ENCODE measurements at places on chromosomes 3 and 15.

DNA sequence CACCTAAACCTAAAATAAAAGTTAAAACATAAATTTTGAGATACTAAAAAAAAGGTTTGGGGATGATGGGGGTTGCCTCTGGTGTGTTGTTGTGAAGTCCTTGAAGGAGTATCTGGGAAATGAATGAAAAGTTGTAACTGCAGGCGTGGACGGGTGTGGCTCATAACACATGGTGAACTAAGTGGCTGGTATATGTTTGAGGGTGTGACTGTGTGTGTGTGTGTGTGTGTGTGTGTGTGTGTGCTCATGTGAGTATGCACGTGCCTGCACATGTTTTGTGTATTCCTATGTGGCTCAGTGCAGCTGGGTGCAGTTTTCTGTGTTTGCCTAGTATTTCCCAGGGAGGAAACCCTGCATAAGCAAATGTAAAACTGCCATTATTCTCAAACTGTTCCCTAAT is 229.9 kb upstream of the TRIM42 start:
- H3K36me3 ChIP-seq: no peaks in the 10 kb centered on the region
- no peak overlapping the region for H3K4me3 ChIP-seq
- H3K27me3 ChIP-seq: no peaks in the 10 kb centered on the region
- H3K27ac ChIP-seq: no peak overlapping the region

DNA sequence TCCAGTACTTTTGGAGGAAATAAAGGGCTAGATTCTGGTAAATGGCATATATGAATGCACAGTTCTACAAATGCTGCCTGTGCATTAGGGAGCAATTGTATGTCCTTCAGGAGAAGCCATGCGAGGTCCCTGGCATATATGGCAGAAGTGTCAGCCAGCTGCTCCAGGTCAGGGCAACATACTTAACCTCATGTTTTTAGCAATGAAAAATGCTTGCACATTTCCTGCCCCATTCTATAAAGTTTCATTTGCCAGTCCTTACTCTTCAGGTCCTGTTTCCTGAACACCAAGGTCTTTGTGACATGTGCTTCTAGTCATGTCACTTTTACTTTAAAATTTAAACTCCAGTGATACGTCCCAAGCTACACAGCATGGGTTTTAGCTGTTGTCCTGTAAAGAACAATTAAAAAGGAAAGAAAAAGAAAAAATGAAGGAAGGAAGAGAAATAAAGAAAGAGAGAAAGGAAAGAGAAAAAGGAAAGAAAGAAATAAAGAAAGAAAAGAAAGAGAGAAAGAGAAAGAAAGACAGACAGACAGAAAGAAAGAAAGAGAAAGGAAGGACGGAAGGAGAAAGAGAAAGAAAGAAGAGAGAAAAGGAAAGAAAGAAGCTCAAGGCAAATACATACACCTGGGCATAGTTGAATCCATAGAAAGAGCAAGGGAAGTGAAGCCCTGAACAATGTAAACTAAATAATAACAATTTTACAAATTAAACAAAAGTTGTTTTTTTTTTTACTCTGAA is 20.1 kb upstream of the PTX3 start:
- H3K4me1 ChIP-seq: peaks cover 4% of the 10 kb centered on the region
- H3K4me3 ChIP-seq: no peak overlapping the region
- H3K27me3 ChIP-seq: no peaks in the 10 kb centered on the region
- DNase-seq: no peak
- H3K36me3 ChIP-seq: peaks cover 3% of the 10 kb centered on the region
- H3K27ac ChIP-seq: no peak overlapping the region

DNA sequence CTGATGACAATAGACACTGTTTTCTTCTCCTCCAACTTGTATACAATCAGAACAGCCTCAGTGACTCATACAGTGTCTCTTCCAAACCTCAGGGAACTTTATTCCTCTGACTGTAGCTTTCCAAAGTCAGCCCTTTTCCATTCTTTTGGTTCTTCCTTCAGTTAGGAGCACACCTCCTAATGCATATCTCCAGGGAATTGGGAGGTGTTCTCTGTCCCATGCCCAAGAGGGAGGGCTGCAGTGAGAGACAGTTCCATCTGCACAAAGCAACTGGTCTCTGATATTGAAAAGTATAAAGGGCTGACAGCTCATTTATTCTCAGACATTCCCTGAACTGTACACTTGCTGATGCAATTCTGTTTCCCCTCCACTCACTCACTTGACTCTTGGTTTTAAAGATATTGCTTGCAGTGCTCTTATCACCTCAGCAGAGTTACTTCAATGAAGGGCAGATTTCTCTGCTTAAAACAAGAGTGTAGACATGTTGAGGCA is 337.8 kb upstream of the TBC1D5 start:
- no peak overlapping the region for H3K27ac ChIP-seq
- H3K4me1 ChIP-seq: no peaks in the 10 kb centered on the region
- no peak for DNase-seq

GRCh38 chr3:58679974-58680666 is 13.5 kb upstream of the FAM3D start:
- no peak overlapping the region for H3K4me3 ChIP-seq
- H3K36me3 ChIP-seq: peaks cover 20% of the 10 kb centered on the region
- H3K27ac ChIP-seq: no peak overlapping the region
- H3K4me1 ChIP-seq: peaks cover 5% of the 10 kb centered on the region

GRCh38 chr3:65483480-65483879 is 555.2 kb downstream of the MAGI1 start:
- H3K27me3 ChIP-seq: no peaks in the 10 kb centered on the region
- H3K4me1 ChIP-seq: peaks cover 57% of the 10 kb centered on the region
- no peaks in the 10 kb centered on the region for H3K36me3 ChIP-seq
- DNase-seq: no peak
- H3K27ac ChIP-seq: peak overlapping the region; percentile 14

- no peaks in the 10 kb centered on the region for H3K27me3 ChIP-seq
- no peak overlapping the region for H3K4me3 ChIP-seq
- no peak for DNase-seq
Observed at GRCh38 chr3:114079761-114080160, 23.2 kb downstream of the QTRT2 start.

GRCh38 chr3:18250991-18251390 is 174.1 kb downstream of the SATB1 start:
- no peaks in the 10 kb centered on the region for H3K27me3 ChIP-seq
- H3K4me3 ChIP-seq: no peak overlapping the region
- H3K27ac ChIP-seq: no peak overlapping the region
- peaks cover 29% of the 10 kb centered on the region for H3K4me1 ChIP-seq
- peaks cover 2% of the 10 kb centered on the region for H3K36me3 ChIP-seq

DNA sequence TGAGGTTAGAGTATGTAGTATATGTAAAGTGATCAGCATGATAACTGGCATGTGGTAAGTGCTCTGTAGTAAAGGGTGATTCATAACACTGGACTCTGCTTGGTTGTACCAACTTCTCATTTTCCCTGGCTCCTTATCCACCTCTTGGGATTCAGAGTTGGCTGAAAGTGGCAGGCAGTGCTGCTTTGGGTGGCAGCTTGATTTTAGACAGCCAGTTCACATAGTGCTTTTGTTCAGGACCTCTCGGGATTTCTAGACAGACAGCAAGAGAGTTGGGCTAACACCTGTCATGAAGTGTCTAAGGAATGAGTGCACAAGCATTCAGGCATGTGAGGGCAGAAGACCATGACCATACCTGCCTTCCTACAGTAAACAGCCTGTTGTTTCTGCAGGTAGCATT is 69.0 kb downstream of the RBM6 start:
- peaks cover 10% of the 10 kb centered on the region for H3K36me3 ChIP-seq
- DNase-seq: no peak
- no peak overlapping the region for H3K4me3 ChIP-seq
- H3K4me1 ChIP-seq: peaks cover 3% of the 10 kb centered on the region

- H3K4me1 ChIP-seq: peaks cover 3% of the 10 kb centered on the region
- no peak overlapping the region for H3K4me3 ChIP-seq
- no peak overlapping the region for H3K27ac ChIP-seq
- no peaks in the 10 kb centered on the region for H3K36me3 ChIP-seq
- no peak for DNase-seq
Observed at GRCh38 chr3:152737021-152737908, 97.7 kb upstream of the P2RY1 start.

GRCh38 chr3:147895509-147895908 is 486.3 kb downstream of the ZIC1 start:
- no peaks in the 10 kb centered on the region for H3K4me1 ChIP-seq
- no peak overlapping the region for H3K27ac ChIP-seq
- peaks cover 2% of the 10 kb centered on the region for H3K36me3 ChIP-seq
- H3K4me3 ChIP-seq: no peak overlapping the region

GRCh38 chr3:42746455-42747450 is 26.3 kb downstream of the CCDC13 start:
- DNase-seq: no peak
- H3K4me1 ChIP-seq: no peaks in the 10 kb centered on the region
- no peaks in the 10 kb centered on the region for H3K36me3 ChIP-seq
- no peak overlapping the region for H3K27ac ChIP-seq

DNA sequence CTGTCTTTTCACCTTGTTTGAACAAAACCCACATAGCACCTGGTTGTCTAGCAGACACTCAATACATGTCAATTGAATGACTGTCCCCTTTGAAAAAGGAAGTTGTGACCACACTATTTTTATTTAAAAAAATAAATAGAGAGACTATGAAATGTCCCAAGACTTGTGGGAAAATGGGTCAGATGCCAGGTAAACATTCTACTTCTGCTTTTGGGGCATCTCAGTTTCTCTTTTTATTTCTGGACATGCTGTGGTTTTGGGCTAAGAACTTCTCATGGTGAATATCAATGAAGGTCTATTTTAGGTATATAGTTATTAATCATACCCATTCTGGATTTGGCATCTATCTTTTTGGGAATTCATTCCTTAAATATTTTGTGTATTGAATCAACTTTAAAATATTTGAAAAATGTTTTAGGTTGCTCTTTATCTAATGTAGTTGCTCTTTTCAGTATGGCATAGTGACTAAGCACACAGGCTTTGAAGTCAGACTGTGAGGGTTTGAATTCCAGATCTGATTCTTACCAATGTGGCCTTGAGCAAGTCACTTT is 4.4 kb downstream of the TMEM45A start:
- peaks cover 11% of the 10 kb centered on the region for H3K4me1 ChIP-seq
- no peak overlapping the region for H3K4me3 ChIP-seq
- no peak for DNase-seq

DNA sequence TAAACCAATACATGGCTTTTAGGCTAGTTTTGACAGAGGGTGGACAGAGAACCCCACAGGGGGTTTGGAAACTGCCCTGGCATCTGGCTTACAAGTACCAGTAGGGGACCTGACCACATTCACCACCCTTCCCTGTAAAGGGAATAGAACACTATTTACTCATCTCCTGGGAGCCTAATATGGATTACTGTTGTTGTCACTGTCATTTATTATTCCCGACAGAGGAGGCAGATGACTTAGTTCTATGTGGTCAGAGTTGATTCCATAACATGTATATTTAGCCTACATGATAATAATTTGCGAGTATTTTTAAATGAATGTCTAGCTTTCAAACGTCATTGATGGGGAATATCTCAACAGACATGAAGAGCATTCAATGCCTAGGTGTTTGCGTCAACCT is 15.9 kb downstream of the ZBTB38 start:
- H3K4me3 ChIP-seq: no peak overlapping the region
- H3K4me1 ChIP-seq: peaks cover 29% of the 10 kb centered on the region
- no peak overlapping the region for H3K27ac ChIP-seq
- H3K36me3 ChIP-seq: peaks cover 7% of the 10 kb centered on the region
- no peaks in the 10 kb centered on the region for H3K27me3 ChIP-seq

- DNase-seq: no peak
- no peak overlapping the region for H3K4me3 ChIP-seq
- H3K4me1 ChIP-seq: no peaks in the 10 kb centered on the region
- H3K27me3 ChIP-seq: no peaks in the 10 kb centered on the region
- no peak overlapping the region for H3K27ac ChIP-seq
- no peaks in the 10 kb centered on the region for H3K36me3 ChIP-seq
Observed at GRCh38 chr3:150170852-150171520, 200.3 kb upstream of the PFN2 start.

- no peak overlapping the region for H3K4me3 ChIP-seq
- H3K36me3 ChIP-seq: peaks cover 19% of the 10 kb centered on the region
- H3K27ac ChIP-seq: no peak overlapping the region
- H3K4me1 ChIP-seq: no peaks in the 10 kb centered on the region
Observed at GRCh38 chr15:63668601-63669000, 71.4 kb downstream of the FBXL22 start.

DNA sequence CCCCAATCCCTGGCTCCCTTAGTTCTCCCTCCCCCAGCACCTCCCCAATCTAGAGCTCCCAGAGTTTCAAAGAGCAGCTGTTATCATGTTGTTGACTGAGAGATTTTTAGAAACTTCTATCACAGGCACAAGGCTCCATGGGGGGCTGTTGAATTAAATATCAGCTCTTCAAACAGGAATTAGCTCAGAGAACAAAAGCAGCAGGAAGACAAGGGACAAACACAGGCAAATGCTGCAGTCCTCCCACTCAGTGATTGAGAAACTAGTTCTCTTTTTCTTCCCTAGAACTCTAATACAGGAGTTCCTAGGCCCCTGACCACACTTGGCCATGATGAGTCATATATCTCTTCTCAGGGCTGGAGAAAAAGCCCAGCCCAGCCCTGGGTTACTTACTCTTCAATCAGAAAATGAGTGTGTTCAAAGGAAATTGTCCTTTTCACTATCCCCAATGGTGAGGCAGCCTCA is 262.1 kb downstream of the IGSF11 start:
- H3K4me3 ChIP-seq: no peak overlapping the region
- DNase-seq: no peak
- no peaks in the 10 kb centered on the region for H3K36me3 ChIP-seq
- peak overlapping the region; percentile 57 for H3K27ac ChIP-seq
- no peaks in the 10 kb centered on the region for H3K27me3 ChIP-seq

DNA sequence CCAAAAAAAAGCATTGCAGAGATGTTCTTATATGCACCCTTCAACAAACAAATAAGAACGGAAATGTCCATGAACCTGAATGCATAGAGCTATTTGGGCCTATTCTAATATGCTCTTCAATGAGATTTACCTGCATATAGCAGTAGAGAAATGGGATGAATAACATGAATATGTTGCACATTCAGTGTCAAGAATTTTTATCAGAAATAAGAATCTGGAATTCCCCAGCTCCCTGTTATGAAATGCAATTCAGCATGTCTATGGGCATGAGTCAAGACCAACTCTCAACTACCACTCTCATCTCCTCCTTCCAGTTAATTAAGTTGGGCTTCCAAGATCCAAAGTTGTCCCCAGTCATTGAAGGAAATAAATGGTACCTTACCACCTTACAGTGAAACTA is 133.7 kb upstream of the ALCAM start:
- H3K27ac ChIP-seq: no peak overlapping the region
- H3K36me3 ChIP-seq: no peaks in the 10 kb centered on the region
- DNase-seq: no peak
- H3K27me3 ChIP-seq: no peaks in the 10 kb centered on the region
- H3K4me3 ChIP-seq: no peak overlapping the region

- H3K27ac ChIP-seq: no peak overlapping the region
- H3K36me3 ChIP-seq: no peaks in the 10 kb centered on the region
- H3K4me3 ChIP-seq: no peak overlapping the region
- DNase-seq: no peak
- H3K27me3 ChIP-seq: no peaks in the 10 kb centered on the region
Observed at GRCh38 chr15:62606376-62607113, 436.0 kb upstream of the TPM1 start.

GRCh38 chr3:196948442-196949284 is 6.3 kb upstream of the NCBP2 start:
- peak overlapping the region; percentile 24 for H3K4me3 ChIP-seq
- peaks cover 8% of the 10 kb centered on the region for H3K27me3 ChIP-seq
- DNase-seq: no peak
- peaks cover 11% of the 10 kb centered on the region for H3K4me1 ChIP-seq
- no peak overlapping the region for H3K27ac ChIP-seq
- no peaks in the 10 kb centered on the region for H3K36me3 ChIP-seq
